Suppressor macrophage (primary cell): ENCODE measurements at places on chromosomes 7 and 10.

- no peak for DNase-seq
These were observed 207.6 kb downstream of the GLI3 start for GRCh38 chr7:42029405-42029804.

- no peak for DNase-seq
These were observed 19.6 kb downstream of the WIPF3 start for GRCh38 chr7:29825775-29826529.

- no peak for DNase-seq
These were observed 42.5 kb upstream of the FZD8 start for GRCh38 chr10:35684586-35684985.

GRCh38 chr7:48042636-48043035, 7.3 kb downstream of the C7orf57 start:
- DNase-seq = peak; percentile 43

GRCh38 chr7:128003787-128004186, 27.4 kb downstream of the LRRC4 start:
- peak; percentile 69 for DNase-seq

- DNase-seq = peak; percentile 9
These were observed 33.1 kb downstream of the HBP1 start for GRCh38 chr7:107201795-107202450.

DNA sequence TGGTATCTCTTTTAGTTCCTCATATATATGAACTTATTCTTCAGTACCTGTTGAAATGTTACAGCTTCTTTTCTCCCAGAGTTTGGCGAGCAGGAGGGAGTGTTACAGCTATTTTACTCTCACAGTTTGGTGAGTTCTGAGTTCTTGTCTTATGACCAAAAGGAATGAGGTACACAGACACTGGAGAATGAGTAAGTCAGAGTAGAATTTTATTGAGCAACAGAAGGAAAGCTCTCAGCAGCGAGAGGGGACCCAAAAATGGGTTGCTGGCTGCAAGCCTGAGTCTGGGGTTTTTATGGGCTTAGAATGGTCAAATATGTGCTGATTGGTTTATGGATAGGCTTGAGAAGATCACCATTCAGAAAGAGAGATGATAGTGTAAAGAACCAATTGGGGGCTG, 175.2 kb downstream of the CDK14 start:
- DNase-seq = no peak

- no peak for DNase-seq
These were observed 224.1 kb downstream of the CCSER2 start for GRCh38 chr10:84552478-84552877.

GRCh38 chr7:122507591-122507990, 191.3 kb downstream of the RNF133 start:
- no peak for DNase-seq

GRCh38 chr10:114940735-114941134, 2.7 kb downstream of the TRUB1 start:
- DNase-seq = no peak

- no peak for DNase-seq
These were observed 51.8 kb upstream of the ANK3 start for GRCh38 chr10:60441515-60441914.

DNA sequence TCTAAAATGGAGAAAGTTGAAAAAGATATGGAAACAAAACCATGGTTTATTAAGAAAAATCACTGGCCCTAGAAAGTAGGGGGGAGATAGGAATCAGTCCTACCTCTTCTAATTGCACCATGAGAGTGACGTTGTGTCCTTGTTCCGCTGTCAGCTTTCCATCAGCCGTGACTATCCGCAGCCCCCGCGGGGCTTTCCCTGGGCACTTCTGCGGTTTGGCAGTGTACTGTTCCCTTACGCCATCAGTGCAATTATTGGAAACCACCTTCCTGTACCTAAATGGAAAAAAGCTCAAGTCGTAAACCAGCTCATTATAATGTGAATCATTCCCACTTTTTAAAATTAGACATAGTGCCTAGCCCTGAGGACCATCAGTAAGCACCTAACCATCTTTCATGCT, 512.2 kb downstream of the SORCS1 start:
- no peak for DNase-seq

GRCh38 chr7:44587843-44588711, 6.0 kb upstream of the TMED4 start:
- DNase-seq = peak; percentile 69

- no peak for DNase-seq
These were observed 6.0 kb downstream of the AKR1B10 start for GRCh38 chr7:134533288-134533771.

GRCh38 chr10:104034401-104035193, 51.1 kb downstream of the COL17A1 start:
- DNase-seq = no peak

DNA sequence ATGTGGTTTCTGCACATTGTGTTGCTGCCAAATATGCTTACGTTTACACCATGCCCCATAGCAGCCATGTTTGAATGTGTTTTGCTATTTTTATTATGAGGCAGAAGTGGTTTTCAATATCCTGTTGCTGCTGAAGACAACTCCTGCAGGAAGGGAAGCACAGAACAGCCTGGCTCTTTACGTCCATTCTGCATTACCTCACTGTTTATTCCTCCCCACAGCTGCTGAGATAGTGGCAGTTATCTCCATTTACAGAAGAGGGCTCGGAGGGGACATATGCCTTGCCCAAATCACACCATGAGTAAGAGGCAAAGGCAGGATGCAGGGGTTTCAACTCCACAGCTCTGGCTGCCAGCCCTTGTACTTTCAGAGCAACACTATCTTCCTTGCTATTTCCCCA, 35.3 kb downstream of the PLPP4 start:
- DNase-seq = no peak

- no peak for DNase-seq
These were observed 511.0 kb upstream of the PCDH15 start for GRCh38 chr10:55311848-55312635.

DNA sequence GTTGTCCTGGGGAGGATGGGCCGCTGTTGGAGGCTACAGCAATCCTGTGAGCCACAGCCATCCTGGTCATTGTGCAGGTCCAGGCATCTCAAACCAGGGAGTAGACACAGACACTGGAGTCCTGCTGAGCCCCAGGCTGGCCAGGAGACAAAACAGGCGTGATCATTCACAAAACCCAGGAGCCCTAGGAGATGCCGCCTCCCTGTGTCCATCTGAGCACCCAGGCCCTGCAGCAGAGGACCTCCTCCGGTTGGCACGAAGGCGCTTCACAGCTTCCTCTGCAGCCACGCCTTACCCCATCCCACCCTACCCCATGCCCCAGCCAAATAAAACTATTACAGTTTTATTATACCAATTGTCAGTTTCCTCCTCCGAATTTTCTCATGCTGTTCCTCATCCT, 183.6 kb downstream of the PLXNA4 start:
- DNase-seq = no peak

DNA sequence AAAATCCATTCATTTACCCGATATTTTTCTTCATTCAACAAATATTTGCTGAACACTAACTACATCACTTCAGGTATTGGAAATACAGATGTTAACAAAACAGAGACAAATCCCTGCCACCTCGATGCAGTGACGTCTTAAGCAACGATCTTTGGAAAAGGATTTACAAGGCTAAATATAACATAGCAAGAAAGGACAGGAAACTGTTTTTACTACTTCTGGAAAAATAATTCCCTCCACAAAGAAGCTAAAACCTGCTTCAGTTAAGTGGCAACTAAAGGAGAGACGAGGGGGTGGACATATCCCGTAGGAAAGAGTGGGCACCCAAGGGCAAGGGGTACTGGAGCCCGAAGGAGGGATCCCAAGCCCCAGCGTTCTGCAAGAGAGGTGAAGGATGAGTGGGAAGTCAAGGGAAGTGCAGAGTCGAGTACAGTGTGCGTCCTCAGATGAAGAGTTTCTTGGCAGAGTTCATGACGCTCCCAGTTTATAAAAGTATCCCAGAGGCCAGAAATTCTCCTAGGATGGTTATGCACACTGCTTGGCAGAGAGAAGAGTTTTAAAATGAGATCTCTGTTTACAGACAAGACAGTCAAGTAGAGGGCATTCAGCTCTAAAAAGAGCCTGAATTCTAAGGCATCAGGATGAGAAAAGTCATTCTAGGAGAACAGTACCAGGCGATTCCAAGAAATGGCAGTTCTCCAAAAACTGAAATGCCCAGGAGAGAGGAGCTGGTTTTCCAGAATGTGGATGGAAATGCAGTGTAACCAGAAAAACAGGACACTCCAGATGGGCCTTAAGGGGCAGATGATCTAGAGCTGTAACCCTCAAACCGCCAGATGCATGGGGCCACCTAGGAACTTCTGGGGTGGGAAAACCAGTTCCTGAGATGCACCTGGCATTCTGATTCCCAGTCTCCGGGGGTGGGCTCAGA, 97.3 kb downstream of the GRB10 start:
- no peak for DNase-seq

- DNase-seq = no peak
These were observed 353.1 kb downstream of the THSD7A start for GRCh38 chr7:11478882-11479281.

GRCh38 chr10:110852255-110852896, 19.4 kb upstream of the PDCD4 start:
- no peak for DNase-seq

DNA sequence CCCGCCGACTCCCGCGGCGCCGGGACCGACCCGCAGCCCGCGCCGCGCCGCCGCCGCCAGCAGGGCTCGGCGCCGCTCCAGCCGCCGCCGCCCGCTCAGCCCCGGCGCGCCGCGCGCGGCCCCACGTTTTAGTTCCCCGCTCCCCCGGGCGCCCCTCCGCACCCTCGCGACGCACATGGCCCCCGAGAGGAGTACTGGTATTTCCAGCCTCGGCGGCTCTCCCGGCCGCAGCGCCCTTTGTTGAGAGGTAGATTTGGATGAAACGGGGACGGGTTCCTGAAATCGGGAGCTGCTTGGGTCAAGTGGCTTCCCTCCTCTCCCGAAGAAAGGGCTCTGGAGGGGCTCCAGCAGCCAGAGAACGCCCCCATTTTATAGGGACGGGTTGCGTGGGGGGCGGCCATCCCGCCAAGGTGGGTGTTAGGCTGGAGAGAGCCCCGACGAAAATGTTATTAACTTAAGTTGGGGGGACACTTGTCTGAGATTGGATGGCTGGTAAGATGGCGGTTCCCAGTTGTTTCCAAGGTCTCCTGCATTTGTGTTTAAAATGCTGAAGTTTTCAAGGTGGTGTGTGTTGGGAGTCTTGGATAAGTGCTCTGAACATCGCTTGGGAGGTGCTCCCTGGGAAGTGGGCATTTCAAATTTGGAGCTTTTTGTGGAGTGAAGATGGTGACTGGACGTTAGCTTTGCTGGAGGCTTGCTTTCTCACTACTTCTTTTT, 1.2 kb downstream of the BMI1 start:
- peak; percentile 73 for DNase-seq

- DNase-seq = peak; percentile 60
These were observed 13.9 kb downstream of the FKBP6 start for GRCh38 chr7:73341877-73342276.

GRCh38 chr10:15223174-15223573, 54.7 kb upstream of the NMT2 start:
- DNase-seq = no peak

GRCh38 chr10:97822261-97822687, 27.4 kb upstream of the GOLGA7B start:
- DNase-seq = no peak

- no peak for DNase-seq
These were observed 243.8 kb downstream of the DNAJB9 start for GRCh38 chr7:108813251-108814014.

DNA sequence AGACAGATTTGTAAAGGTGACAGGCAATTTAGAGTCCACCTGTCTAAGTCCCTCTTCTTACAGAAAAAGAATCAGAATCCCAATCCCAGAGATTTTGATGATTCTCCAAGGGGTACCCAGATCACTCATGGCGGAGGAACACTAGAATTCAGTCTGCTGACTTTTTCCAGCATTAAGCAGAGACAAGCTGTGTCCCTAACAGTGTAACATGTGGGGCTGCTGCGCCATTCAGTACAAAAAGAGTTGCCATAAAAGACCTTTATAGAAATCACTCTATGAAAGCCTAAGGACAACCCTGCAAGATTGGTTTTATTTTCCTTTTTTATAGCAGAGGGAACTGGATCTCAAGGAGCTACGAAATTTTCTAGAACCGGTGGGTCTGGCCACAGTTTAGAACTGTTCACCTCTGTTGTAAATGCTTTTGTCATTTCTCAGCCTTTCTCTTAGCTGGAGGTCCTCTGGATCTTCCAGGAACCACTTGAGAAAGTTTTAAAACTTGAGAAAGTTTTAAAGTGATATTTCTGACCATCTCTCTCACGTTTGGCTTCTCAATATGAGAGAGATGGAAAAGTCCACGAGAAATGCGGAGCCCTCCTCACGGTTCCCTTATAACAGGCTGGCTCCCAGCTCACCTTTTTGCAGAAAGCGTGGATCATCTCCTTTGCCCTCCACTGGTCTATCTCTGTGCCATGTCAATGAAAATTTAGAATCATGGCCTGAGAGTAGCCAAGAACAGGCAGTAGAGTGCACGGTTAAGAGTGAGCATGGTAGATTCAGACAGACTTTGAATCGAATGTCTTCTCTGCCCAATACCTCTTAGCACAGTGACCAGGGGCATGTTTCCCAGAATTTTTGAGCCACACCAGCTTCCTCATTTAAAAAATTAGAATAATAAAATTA, 826 bp downstream of the GIMAP7 start:
- peak; percentile 24 for DNase-seq

GRCh38 chr10:126065751-126066377, 169.5 kb downstream of the FANK1 start:
- no peak for DNase-seq

DNA sequence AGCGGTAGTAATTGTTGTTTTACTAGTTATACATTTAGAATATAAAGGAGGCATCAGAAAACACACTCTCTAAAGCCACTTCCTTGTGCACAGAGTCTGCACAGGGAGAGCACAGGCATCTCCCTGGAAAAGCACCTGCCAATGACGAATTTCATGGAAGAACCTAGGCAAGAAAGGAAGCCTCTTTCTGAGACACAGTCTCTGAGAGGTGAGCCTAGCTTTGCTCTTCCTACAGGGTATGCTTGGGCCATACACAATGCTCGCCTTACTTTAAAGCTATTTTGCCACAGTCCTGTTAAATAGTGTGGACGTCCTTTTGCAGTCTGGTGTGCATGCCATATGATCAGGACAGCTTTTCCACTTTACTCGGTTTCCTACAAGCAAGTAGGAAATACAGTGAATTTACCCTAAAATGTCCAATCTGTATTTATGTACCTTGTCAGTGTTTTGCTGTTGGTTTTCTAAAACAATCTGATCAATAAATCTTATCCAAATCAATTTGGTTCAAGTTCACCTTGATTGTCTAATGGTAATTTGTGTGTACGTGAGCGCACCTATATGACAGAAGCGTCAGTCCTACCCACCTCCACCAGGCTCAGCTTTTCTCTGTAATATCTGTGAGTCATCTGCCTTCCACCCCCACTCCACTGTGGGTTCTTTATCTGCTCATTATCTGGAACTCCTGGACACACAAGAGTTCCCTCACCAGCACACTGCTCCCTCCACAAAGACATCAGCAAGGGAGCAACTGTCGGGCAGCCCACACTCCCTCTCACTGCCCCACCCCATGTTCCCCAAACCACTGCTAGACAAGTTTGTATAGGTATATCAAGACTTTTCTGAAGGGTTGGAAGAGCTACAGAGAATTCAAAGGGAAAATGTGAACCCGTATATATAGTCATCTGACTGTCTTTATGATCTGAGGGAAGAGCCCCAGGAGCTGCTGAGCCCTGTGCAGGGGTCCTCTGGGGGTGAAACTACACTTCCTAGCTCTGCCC, 65.2 kb downstream of the KLHDC10 start:
- DNase-seq = no peak
